ENCODE measurements at places on chromosomes 11 and 22. TPM values are rescaled to one million over a fixed set of nuclear protein-coding genes. Genes with fewer than 3 reads are reported as not detected.

The CYP2D6 gene
- 1.5 TPM for total RNA-seq

The GSTT2 gene
- not detected for total RNA-seq

The MMP13 gene
- total RNA-seq: not detected

The TTC28 gene
- 44.4 TPM for total RNA-seq

The TSGA10IP gene
- total RNA-seq: 7.3 TPM

The HSPB2 gene
- not detected for total RNA-seq

The FAM227A gene
- total RNA-seq: 32.7 TPM

The MAP4K2 gene
- total RNA-seq: 27.7 TPM

The GALR3 gene
- total RNA-seq: not detected

The SYT9 gene
- 5.2 TPM for total RNA-seq

The NEFH gene
- total RNA-seq: 0.31 TPM

The ACER3 gene
- 18.9 TPM for total RNA-seq

The SSRP1 gene
- total RNA-seq: 222 TPM

The TMEM86A gene
- 0.87 TPM for total RNA-seq

The IGLL1 gene
- not detected for total RNA-seq

The STIM1 gene
- total RNA-seq: 17.3 TPM

The MS4A7 gene
- not detected for total RNA-seq

The OOSP3 gene
- total RNA-seq: not detected

The SAA2 gene
- not detected for total RNA-seq

The OR4C13 gene
- not detected for total RNA-seq

The ANKK1 gene
- 0.22 TPM for total RNA-seq

The SOX6 gene
- 8.3 TPM for total RNA-seq

The C11orf52 gene
- not detected for total RNA-seq

The TSPAN32 gene
- 0.19 TPM for total RNA-seq

The PRR33 gene
- total RNA-seq: not detected

The ZBTB16 gene
- total RNA-seq: 29.7 TPM

The SLC25A45 gene
- 0.47 TPM for total RNA-seq

Data from neural progenitor cell (in vitro differentiated cells).